ENCODE measurements at places on chromosomes 7 and 10.

DNA sequence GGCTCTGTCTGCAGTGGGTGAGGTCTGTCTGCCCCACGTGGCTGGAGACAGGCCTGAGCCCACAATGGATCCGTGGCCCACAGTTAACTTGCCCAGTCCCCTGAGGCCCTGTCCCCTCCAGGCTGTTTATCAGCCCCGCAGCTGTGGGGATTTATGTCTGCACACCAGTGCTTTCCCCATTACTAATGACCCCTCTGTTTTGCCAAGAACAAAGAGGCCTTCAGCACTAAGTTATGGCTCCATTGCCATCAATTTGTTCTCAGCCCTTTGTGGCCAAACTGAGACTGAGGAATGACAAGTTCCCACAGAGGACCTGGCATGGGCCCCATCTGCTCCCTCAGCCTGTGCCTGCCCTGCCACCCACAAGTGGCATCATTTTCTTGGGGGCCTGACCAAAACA is 138.2 kb downstream of the C10orf105 start:
- DNase-seq, result no peak

- no peak for DNase-seq
These were observed 78.9 kb downstream of the MTPN start for GRCh38 chr7:135898226-135898625.

GRCh38 chr7:10104292-10104691 is 869.4 kb upstream of the PHF14 start:
- no peak for DNase-seq

GRCh38 chr7:95980167-95980566 is 207.8 kb downstream of the DYNC1I1 start:
- DNase-seq, result no peak

DNA sequence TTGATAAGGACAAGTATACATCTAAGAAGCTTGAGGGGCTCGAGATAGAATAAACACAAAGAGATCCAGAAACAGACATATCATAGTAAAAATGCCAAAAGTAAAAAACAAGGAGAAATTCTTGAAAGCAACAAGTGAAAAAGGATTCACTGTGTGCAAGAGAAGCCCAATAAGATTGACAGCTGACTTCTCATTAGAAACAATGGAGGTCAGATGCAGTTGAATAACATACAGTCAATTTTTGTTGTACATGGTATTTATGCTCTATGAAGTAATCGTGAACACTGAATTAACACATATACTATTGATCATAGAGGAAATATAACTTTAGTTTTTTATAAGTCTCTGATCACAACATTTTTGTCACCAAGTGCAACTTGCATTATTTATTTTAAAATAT is 982.8 kb upstream of the SORCS1 start:
- no peak for DNase-seq

- DNase-seq, result no peak
These were observed 77.6 kb downstream of the DENND2A start for GRCh38 chr7:140562926-140563481.

GRCh38 chr10:50627443-50627842 is 3.7 kb upstream of the SGMS1 start:
- DNase-seq, result no peak

DNA sequence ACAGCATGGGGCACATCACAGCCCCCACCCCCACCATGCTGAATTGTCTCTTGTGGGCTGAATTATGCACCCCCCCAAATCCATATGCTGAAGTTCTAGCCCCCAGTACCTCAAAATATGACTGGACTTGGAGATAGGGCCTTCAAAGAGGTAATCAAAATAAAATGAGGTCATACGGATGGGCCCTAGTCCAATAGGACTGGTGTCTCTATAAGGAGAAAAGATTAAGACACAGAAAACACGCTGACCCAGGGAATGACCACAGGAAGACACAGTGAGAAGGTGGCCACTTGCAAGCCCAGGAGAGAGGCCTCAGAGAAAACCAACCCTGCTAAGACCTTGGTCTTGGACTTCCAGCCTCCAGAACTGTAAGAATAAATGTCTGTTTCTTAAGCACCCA is 106.4 kb upstream of the ARID5B start:
- DNase-seq, result no peak

GRCh38 chr7:16732828-16733227 is 20.7 kb upstream of the TSPAN13 start:
- DNase-seq, result no peak

DNA sequence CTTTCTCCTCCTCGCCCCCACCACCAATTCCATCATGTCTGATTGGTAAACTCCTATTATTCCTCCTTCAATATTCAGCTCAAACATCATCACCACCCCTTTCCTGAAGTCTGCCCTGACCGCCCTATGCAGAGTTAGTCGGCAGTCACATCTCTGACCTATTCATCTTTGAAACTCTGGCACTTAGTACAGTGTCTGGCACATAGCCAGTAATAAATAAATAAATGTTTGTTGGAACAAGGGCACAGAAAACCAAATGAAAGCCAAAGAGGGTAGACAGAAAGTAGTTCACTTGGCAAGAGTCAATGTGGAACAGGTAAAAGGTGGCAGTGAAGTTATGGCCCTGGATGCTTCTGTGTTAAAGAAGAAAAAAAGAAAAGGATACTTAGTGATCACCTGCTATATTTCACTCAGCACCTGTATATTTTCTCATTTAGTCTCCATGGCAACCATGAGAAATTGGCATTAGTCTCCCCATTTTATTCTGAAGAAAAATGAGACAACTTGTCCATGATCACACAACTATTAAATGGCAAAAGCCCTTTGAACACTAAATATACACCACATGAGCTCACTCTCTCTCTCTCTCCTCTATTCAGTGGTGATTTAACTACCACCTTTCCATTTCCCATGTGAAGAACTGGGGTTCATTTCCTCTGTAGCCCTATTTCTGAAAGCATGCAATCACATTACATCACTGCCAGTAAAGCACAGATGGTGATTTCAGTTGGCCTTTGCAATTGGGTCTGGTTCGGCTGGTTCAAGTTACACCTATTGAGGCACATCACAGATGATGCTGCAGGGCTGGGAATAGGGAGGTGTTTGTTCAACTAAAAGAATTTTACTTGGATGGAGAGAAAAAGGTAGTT is 25.3 kb downstream of the CHCHD3 start:
- DNase-seq, result no peak

GRCh38 chr10:58723966-58724365 is 211.3 kb downstream of the BICC1 start:
- DNase-seq, result no peak

DNA sequence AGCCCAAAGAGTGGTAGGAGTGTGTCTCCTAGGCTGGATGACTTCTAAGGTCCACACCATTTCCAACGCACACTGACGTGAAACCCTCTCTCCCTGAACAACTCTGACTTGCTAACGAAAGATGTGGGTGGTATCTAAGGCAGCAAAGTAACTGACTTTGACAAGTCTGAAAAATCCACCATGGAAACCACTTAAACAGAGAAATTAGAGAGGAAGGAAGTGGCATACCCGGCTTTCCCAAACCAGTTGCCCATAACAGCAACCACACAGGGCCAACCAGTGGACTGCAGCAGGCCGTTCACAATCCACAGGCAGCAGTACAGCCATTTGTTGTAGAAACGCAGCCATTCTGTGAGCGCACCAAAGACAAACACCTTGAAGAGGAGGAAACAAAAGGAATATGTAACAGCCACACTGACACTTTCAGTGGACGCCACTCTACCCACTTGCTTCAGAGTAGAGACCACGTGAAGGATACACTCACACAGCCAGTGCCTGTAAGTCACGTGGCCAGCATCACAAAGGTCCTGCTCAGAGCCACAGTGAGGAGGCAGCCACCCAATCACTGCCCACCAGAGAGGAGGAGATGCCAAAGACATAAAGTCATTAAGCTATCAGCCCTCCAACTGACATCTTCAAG is 39.8 kb downstream of the SLC37A3 start:
- no peak for DNase-seq

- DNase-seq, result no peak
These were observed 164.2 kb downstream of the HDAC9 start for GRCh38 chr7:18659746-18660145.

DNA sequence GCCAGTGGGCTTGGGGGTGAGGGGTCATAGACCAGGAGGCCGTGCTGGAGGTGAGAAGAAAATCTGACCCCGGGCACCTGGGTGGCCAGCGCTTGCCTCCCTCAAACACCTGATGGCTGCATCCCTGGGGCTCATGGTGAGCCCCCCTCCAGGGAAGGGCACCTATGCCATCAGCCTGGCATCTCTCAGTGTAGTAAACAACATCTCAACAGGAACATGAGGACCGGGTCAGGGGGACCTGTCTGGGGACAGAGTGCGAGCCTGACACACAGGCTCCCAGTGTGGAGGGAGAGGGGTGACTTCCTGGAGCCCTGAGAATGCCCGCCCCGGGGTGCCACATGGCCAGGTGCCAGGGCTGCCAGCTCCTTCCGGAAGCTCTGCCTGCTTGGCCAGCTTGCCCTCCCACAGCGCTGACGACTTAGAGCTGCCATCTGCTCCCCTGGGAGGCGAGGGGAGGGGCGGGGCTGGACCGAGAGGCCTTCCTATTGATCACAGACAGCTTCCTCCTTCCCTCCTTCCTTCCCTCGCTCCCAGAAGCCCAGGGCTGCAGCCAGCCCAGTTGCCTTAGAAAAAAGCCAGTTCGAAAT is 12.3 kb downstream of the STX1A start:
- DNase-seq, result no peak

DNA sequence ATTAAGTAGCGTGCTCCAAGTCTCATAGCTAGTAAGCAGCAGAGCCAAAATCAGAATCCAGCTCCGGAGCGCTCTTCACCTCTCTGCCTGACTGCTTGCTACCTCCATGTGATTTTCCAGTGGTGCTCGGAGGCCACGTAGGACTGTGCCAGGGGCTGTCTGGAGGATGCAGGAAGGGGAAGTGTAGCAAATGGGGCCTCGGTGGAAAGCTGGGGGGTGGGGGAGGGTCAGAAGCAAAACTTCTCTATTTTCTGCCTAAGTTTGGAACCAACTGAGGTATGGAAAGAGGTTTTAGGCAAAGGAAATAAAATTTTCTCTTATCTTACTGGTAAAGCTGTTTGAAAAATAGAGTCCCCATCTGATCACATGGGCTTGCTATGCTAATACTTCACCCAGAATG is 108.7 kb downstream of the TBXAS1 start:
- DNase-seq, result no peak

GRCh38 chr10:71753091-71753959 is 20.0 kb downstream of the VSIR start:
- peak; percentile 71 for DNase-seq

DNA sequence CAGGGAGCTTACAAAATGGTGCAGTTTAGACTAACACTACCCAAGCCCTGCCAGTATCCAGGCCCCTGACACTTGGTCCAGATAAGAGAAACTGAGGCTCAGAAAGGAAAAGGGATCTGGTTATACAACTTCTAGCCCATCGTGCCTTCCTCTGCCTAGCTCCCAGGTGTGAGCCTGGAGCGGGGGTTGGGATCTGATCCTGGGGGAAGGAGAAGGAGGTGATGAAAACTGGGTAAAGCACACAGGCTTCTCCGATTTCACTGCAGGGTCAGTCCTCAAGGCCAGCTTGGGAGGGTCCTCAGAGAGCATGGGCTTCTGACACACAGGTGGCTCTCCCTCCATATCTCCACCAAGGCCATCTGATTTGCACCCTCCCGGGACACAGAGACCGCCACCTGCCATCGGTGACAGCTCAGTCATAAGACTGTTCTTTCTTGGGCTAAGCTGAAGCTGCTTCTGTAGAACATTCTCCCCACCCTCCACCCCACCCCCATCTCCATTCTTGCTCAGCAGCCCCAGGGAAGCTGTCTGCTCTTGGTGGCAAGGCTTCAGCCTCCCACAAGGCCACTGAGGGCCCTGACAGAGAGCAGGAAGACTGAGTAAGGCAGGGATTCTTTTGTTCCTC is 16.4 kb downstream of the SRRM3 start:
- no peak for DNase-seq
